ENCODE measurements at places on chromosomes 2 and 18.

DNA sequence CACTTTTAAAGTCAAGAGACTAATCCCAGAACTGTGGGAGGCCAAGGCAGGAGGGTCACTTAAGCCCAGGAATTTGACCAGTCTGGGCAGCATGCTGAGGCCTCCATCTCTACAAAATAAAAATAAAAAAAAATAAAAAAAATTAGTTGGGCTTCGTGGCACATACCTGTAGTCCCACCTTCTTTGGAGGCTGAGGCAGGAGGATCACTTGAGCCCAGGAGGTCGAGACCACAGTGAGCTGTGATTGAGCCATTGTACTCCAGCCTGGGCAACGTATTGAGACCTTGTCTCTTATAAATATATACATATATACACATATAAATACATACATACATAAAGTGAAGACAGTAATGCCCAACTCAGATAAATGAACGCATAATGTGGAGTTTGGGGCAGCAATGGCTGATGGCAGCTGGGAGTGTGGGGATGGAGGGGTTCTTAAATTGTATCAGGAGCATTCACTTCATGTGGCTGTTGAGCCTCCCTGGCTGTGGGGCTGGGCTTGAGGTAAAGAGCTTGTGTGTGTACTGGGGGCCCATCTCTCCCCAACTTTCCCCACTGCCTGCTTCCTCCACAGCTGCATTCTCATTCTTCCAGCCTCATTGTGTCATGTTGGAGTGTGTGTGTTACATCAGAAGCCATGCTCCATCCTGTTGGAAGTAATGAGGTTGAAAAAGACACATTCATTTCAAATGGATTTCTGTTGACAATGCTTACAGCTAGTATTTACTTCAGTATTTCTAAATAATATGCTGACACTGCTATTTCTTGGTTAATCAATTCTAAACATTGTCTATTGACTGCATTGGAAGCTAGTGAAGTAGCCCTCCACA lies 96.5 kb upstream of the HS6ST1 start:
- no peak for DNase-seq

GRCh38 chr2:201904538-201905420 lies 98.4 kb downstream of the CDK15 start:
- DNase-seq, result no peak

- no peak for DNase-seq
Observed at GRCh38 chr2:179017773-179018357, 32.1 kb downstream of the CCDC141 start.

GRCh38 chr2:205531072-205531471 lies 151.2 kb upstream of the NRP2 start:
- no peak for DNase-seq

DNA sequence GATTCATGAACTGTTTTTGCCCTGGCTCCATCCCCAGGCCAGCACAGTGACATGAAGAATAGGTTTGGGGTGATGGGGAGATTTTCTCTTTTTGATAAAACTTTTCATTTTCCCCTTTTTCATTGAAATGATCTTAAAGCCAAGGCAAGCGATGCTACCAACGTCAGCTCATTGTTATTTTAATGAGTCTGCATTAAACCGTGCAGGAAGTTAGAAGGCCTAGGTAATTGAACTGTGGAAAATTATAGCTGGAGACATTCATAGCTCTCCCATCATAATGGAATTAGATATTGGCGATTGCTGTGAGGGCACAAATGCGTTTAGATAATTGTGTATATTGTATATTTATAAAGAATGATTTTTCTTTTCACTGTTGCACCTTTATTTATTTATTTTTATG lies 33.2 kb downstream of the SMARCAL1 start:
- DNase-seq, result no peak

- DNase-seq, result no peak
Observed at GRCh38 chr18:27428716-27429475, 243.8 kb upstream of the CHST9 start.

GRCh38 chr18:57853864-57854263 lies 50.7 kb upstream of the ATP8B1 start:
- no peak for DNase-seq

Measured in stimulated activated CD4-positive, alpha-beta T cell treated with anti-CD3 and anti-CD28 coated beads, Interleukin-1b, Interleukin-23, amount 100 ng/mL, for 4 hours (primary cell).